T-cell (primary cell): ENCODE measurements at places on chromosomes 4 and X.

GRCh38 chr4:113962016-113962347 lies 17.5 kb downstream of the ARSJ start:
- DNase-seq: no peak

GRCh38 chrX:30570505-30570904 lies 7.1 kb downstream of the TASL start:
- no peak for DNase-seq

DNA sequence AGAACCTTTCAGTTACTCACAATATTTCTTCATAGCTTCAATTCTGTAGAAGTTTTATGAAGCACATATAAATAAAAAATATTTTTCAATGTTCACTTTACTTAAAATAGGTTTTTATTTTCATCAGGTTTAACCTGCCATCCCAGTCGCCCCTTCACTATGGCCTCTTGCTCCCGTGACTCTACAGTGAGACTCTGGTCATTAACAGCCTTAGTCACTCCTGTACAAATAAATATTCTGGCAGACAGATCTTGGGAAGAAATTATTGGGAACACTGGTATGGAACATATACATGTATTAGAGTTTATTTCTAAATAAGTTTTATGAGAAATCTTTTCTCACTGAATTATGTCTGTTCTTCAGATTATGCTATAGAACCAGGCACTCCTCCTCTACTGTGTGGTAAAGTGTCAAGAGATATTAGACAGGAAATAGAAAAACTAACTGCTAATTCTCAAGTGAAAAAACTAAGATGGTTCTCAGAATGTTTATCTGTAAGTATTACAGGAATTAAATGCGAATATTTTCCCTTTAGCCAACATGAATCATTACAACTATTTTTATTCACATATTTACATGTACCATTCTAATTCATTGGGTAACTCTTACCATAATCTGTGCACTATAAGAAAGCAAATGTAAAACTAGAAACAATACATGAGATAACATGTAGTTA lies 45.6 kb downstream of the SPATA4 start:
- DNase-seq: no peak

DNA sequence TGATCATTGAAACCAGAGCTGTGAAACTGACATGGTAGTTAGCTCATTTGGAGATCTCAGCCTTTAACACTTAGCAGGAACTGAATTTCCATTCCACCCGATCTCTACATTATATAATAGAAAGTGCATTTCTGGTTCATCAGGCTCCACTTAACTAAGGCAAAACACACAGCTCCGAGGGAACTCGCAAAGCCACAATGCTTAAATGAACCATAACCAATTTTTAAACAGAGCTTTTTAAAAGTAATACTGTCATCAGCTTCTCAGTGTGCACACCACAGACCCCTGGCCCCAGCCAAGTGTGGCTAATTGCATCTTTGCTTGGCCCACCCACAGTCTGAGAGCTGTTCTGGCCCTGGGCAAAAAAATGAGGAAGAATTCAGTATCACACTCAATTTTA lies 66.1 kb downstream of the DCHS2 start:
- DNase-seq: no peak

GRCh38 chr4:110172972-110173371 lies 25.4 kb downstream of the ELOVL6 start:
- no peak for DNase-seq

- DNase-seq: no peak
These were observed 42.6 kb upstream of the HOPX start for GRCh38 chr4:56723659-56724230.

- DNase-seq: no peak
These were observed 114.2 kb downstream of the SMIM20 start for GRCh38 chr4:26028133-26028792.

- no peak for DNase-seq
These were observed 1902.6 kb upstream of the AGA start for GRCh38 chr4:179344861-179345260.

- DNase-seq: no peak
These were observed 172.9 kb downstream of the AFAP1 start for GRCh38 chr4:7766661-7767345.

- DNase-seq: no peak
These were observed 214.5 kb downstream of the KCNIP4 start for GRCh38 chr4:21733894-21734630.

DNA sequence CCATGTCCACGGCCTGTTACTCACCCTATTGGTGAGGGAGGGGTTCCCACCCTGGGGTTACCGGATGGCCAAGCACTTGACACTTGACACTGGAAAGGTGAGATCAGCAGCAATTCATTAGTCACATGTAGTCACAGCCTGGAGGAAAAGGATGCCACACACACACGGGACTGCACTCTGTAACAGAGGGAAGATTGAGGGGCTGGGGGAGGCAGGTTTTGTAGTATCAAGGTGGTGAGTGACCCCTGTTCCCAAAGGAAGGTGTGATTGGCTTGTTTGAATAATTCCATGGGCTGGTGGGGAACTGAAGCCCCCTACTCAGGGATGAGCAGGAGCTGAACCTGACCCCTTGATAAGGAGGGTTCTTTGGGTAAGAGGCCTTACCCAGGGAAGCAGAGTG lies 96.0 kb upstream of the HELT start:
- no peak for DNase-seq

DNA sequence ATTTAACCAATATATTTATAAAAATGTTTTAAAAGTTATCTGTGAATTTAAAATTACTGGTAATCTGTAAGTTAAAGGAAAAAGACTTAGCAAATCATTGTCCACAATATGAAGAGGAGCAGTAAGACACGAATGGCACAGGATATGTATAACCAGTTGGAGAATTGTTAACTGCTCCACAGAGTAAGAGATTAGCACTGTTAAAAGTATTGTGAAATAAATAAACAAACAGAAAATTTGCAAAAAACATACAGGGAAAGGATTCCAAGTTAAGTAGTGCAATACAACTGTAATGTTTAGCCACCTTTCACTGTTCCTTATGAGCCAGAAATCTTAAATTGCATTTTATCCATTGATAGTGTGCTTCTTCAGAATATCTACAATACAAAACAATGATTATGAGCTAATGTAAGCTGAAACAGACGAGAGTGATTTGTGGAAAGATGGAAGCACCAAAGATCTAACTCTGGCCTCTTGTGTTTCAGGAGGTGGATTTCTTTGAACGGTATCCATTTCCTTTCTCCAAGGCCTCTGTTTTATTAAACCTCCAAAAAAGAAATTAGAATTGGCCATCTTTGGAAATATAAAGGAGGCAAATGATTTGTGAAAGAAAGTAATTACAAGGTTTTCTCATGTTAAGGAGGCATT lies 188.4 kb downstream of the UNC5C start:
- no peak for DNase-seq

DNA sequence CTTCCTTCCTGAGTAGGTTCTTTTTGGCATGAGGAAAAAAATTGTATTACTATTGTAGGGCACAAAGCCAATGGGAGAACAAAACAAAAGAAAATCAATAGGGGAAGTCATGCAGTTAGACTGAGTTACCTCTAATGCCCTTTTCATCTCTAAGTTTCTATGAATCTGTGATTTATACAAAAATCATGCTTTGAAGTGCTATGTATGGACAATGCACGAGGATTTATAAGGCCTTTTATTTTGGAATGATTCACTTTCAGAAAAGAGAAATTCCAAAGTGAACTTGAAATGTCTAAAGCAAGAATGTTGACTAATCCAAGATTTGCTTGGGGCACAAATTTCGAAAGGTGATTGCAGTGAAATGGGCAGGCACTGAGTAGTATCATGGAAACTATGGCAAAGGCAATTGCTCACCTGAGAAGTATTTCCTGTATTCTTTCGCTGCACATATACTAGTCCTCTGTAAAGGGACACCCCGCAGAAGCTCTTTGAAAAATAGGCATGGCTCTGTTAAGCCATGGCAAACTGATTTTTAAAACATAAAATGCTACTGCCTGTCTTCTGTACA lies 52.8 kb downstream of the ADGRG4 start:
- no peak for DNase-seq

DNA sequence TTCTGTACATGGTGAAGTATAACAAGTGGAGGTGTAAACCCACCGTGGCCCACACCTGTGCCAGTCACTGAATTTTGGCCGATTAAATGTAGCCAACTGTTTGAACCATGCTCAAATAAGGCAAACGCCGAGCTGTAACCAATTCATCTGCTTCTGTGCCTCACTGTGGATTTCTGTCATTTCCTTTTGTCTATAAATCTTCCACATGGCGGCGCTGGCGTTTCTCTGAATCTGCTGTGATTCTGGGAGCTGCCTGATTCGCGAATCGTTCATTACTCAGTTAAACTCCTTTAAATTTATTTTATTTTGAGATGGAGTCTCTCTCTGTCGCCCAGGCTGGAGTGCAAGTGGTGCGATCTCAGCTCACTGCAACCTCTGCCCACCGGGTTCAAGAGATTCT lies 19.2 kb downstream of the SUPT20HL2 start:
- no peak for DNase-seq
